ENCODE measurements at places on chromosomes 5 and 9.

DNA sequence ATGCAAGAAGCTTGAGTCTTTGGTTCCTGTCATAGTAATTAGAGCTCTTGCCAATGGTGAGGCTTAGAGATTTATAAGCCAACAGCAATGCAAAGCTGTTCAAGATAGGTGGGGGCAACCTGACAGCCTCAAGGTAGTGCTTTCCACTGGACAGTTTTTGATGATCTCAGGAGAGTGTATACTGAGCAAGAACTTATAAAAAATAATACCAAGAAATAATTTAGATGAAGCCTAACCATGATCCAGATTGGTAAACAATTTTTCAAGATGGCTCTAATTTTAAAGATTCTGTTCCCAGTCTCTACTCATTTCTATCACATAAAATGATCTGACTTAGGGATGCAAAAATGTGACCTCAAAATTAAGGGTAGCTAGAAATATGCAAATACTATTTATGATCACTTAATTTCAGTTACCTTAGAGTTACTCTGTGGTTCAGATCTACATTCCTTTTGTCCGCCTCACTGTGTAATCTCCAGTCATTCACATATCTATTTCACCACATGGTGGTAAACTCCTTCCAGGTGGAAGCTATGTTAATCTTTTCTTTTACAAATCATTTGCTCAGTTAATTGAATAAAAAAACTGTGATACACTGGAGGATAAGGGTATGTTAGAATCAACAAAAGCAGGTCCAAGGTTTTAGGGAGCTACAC lies 1228.0 kb upstream of the C9orf72 start:
- DNase-seq: no peak

GRCh38 chr5:125413496-125414274 lies 667.2 kb upstream of the ZNF608 start:
- DNase-seq: peak; percentile 35

DNA sequence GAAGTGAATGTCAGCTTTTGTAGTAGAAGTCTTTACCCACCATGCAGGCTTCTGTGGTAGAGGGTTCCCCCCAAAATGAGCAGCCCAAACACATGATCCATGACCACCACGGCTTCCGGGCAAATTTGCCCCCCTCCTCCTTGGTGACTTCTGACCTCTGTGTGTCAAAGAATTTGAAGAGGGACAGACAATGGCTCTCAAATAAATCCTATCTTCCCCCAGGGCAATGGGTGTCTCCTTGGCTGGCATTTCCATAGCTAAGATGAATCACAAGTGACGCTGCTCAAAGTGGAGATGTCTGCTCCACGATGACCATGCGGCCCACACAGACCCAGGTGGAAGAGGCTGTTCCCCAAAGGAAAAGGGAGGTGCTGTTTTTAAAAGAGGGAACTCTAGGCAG lies 30.2 kb upstream of the BOD1 start:
- DNase-seq: no peak

DNA sequence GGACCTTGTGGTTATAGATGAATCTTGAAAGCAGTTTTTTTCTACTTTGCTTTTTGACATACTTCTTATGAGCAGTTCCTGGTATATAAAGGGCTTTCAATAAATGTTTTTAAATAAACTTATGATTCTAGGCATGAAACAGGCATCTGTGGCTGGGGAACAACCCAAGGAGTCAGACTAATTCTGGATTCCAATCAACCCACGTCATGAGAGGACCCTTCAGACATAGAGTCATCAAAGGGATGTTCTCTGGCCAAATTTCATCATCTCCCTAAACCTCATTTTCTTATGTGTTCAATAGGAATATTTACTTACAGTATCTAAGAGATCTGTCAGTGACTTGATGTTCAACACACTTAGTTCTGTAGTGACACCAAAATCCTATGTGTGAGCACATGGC lies 243.8 kb upstream of the ZNF462 start:
- no peak for DNase-seq

DNA sequence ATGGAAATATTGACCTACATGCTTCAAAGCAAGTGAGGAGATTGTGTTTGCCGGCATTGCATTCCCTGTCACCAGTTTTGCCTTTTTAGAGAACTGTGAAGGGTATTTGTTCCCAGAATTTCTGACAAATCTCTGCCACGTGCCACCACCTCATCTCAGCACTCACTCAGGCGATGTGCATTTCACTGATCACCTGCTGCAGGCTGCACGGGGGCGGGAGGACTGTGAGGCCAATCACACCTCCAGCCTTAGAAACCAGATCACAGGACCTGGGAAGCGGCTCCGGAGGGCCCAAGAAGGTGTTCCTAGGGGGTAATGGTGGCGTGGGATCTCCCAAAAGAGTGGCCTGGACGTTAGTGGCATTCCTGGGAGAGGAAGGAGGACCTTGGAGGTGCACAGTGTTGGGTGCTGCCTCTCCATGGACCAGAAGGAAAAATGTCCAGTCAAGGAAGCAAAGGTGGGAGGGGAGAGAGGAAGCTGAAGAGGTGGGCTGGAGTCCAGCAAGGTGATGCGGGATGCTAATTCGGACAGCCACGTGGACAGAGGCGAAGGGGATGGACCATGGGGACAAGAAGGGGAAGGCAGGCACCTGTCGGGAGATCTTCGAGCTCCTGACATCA lies 63.6 kb upstream of the OLFM1 start:
- no peak for DNase-seq

DNA sequence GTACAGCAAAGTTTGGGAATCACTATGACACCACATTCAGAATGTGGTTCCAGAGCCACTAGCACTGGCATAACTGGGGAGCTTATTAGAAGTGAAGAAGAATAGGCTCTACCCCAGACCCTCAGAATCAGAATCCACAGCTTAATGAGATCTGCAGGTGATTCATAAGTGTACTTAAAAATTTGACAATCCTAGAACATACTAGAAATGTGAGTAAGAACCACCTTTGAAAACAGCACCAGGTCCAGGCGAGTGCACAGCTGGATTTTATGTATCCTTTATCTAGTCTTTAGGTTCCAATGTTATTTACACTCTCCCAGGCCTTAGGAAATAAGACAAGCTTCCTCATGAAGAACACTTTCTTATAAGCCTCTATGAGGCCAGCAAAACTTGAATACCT lies 149.0 kb downstream of the NFIB start:
- no peak for DNase-seq

DNA sequence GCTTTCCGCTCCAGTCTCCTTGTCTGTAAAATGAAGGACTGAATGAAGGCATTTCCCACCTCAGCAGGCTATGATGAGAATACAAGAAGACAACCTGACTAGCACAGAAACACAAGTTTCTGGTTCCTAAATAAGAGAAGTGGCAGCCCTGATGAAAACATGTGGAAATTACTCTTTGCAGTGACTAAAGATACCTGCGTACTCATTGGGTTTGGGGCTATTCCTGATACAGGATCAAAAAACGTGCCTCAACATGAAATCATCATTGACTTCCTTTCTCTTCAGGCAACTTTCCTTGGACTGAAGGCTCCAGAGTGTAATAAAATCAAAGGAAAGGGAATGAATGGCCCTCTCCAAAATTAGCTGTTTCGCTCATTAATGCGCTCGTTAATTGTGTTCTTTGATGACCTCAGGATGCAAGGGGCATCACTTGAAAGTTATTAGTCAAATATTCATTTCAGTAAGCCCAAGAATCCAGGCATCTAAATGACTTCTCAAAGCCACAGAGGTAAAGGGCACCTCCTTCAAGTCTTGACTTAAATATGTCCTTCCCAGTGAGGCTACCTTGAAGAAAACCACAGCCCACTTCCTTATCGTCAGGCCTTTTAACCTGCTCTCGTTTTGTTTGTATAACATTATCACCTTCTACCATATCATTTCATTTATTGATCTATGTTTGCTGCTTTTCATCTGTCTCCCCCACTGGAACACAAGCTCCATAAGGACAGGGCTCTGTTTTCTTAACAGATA lies 68.9 kb downstream of the RASEF start:
- no peak for DNase-seq

DNA sequence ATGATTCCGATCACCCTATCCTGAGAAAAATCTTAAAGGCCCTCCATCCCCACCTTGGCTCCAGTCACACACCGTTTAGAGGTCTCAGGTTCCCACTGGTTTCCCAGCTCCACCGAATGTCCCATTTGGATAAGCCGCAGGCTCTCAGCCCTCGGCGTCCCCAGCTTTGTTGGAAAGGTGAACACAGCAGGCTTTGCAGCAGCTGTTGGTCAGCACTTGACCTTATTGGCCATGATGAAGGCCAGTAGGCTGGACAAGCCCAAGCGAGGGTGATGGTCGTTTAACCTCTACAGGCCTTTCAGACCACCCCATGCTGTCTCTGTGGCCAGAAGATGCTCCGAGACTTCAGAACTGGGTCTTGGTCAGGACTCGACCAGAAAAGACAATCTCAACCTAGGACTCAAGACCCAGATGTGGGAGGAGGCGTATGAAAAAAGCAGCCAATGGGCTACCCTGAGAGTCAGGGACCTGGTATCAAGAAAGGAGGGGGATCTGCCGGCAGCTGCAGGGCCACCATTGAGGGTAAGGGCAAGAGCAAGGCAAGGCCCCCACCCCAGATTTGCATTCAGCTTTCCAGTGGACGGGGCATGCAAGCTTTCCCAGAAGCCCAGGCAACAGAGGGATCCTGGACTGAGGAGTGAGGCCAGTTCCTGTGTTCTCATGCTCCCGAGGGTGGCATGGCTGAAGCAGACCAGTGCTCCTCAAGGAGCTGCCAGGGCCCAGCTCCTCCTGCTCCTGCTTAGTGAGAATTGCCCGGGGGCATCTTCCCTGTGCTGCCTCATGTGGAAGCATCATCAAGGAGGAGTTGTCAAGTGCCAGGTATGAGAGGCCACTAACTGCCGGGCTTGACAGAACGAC lies 13.4 kb downstream of the UBE2QL1 start:
- no peak for DNase-seq

GRCh38 chr5:138945421-138946240 lies 70.5 kb upstream of the LRRTM2 start:
- DNase-seq: peak; percentile 77

DNA sequence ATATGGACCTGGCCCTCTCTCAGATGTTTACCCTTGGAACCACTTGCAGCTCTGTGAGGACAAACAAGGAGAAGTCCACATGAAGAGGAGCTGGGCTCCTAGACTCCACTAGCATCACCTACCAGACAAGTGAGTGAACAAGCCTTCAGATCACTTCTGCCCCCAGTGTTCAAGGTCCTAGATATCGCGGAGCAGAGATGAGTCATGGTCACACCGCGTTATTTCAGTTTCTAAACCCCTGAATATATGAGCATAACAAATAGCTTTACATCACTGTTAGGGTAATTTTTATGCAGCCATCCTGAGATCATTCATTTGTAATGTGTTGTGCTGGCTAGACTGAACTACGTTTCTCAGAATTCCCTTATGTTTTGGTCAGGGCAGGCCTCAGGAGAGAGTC lies 77.0 kb upstream of the DAP start:
- no peak for DNase-seq

DNA sequence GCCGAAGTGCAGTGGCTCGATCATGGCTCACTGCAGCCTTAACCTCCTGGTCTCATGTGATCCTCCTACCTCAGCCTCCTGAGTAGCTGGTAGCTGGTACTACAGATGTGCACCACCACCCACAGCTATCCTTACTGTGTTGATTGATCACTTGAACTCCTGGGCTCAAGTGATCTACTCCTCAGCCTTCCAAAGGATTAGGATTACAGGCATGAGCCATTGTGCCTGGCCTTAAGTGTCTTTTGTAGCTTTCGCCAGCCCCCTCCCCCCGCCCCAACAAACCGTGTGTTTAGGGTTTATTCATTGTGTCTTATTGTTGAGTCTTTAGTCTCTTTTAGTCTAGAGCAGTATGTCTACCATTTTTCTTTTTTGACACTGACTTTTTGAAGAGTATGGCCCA lies 33.1 kb downstream of the SPIN1 start:
- no peak for DNase-seq

GRCh38 chr9:7433508-7434292 lies 365.9 kb downstream of the DMAC1 start:
- DNase-seq: no peak

- no peak for DNase-seq
Measured at GRCh38 chr9:137748741-137749140, 128.8 kb upstream of the CACNA1B start.

- DNase-seq: no peak
Measured at GRCh38 chr5:177356746-177357145, 978 bp upstream of the RGS14 start.

DNA sequence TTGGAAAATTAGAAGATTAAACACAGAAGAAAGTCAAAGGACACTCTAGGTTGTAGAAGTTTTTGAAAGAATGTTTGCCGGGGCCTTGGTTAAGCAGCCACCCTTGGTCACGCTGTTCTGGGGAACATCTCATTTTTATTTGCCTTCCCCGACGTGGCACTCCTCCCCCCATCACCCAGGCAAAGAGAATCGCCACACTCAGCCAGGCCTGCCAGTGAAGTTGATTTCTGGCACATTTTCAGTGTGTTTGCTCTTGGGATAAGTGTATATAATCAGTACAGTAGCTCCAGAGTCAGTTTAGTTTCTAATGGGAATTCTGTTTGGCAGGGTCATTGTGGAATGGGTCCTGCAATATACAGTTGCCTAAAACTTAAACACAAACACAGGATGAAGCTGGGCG lies 243.5 kb downstream of the ZSWIM6 start:
- DNase-seq: no peak

DNA sequence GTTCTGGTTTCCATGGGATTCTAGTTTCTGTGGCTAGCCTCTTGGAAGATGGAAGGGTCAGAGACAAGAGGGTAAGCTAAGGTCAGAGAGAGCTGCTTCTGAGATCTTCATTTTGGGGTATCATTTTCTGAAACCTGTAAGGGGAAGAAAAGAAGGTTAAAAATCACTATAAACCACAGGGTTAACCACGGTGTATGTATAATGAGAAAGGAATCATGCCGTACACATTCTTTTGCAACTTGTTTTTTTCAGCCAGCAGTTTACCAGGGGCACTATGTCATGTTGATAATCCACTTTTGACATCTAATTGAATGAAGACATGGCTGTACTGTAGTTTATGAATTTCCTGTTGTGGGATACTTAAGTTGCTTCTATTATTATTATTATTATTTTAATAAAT lies 164.4 kb downstream of the FOCAD start:
- DNase-seq: no peak

DNA sequence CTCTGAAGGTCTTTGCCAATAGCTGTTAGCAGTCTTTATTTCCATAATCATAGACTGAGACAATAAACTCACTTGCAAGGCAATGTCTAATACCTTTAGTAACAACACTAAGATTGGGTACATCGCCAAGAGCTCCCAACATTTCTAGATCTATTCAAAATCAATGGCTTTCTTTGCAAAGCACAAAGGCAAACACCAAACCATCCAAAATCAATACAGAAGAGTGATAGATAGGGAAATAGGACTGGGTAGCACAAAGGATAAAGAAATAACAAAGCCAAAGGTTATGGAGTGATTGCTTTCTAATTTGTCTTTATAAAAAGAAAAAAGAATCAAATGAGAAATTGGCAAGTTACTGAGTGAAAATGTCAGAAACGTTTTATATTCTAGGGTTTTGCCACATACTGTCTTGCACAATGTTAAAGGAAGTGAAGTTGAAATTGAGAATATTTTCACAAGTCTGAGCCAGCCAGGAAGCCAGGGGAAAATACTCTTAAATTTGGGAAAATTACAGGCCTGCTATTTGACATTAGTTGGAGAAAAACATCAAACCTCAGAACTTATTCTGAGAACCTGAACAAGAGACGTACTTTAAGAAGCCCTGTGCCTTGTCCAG lies 53.3 kb upstream of the LHFPL2 start:
- no peak for DNase-seq

GRCh38 chr5:9604416-9604815 lies 25.7 kb downstream of the TAS2R1 start:
- DNase-seq: no peak

Measured in left kidney (tissue), 8 donors.